Fibroblast of the aortic adventitia (primary cell): ENCODE measurements at places on chromosomes 16 and 17. TPM values are rescaled to one million over a fixed set of nuclear protein-coding genes. Genes with fewer than 3 reads are reported as not detected.

TPSG1 gene
- total RNA-seq: not detected in 2 replicates

FBF1 gene
- 14.1 and 21.1 TPM in 2 replicates for total RNA-seq

CLEC19A gene
- total RNA-seq: not detected in 2 replicates

CBX2 gene
- 0.57 and 0.63 TPM in 2 replicates for total RNA-seq

TIMP2 gene
- 132 and 180 TPM in 2 replicates for total RNA-seq

CIBAR2 gene
- total RNA-seq: not detected in 2 replicates

CES3 gene
- 0.54 TPM in 1 of 2 replicates, not detected in the other for total RNA-seq

MC1R gene
- total RNA-seq: 5.2 and 8.1 TPM in 2 replicates

TMEM204 gene
- 5.0 and 22.1 TPM in 2 replicates for total RNA-seq

KIF1C gene
- 59.5 and 142 TPM in 2 replicates for total RNA-seq

TRIM72 gene
- not detected in 2 replicates for total RNA-seq

FOXN1 gene
- total RNA-seq: not detected in 2 replicates

CHAD gene
- total RNA-seq: not detected in 2 replicates

ZNF764 gene
- 5.3 and 11.2 TPM in 2 replicates for total RNA-seq

ACSM3 gene
- total RNA-seq: 0.27 and 0.65 TPM in 2 replicates

AOC2 gene
- total RNA-seq: 0.25 and 0.72 TPM in 2 replicates

FBXO39 gene
- total RNA-seq: 0.09 and 0.57 TPM in 2 replicates

KIF18B gene
- 0.08 and 10.8 TPM in 2 replicates for total RNA-seq

ZNF750 gene
- total RNA-seq: 0.16 TPM in 1 of 2 replicates, not detected in the other

PPM1E gene
- 0.41 and 0.45 TPM in 2 replicates for total RNA-seq

PYDC1 gene
- total RNA-seq: not detected in 2 replicates

CPD gene
- 92.9 and 102 TPM in 2 replicates for total RNA-seq

DNAH17 gene
- not detected in 2 replicates for total RNA-seq

NTN1 gene
- total RNA-seq: 0.33 and 0.81 TPM in 2 replicates

MAP3K14 gene
- total RNA-seq: 1.6 and 3.3 TPM in 2 replicates
